ENCODE measurements at places on chromosomes 7 and 10. TPM values are rescaled to one million over a fixed set of nuclear protein-coding genes. Genes with fewer than 3 reads are reported as not detected.

- no peak for DNase-seq
These were observed 1001.9 kb upstream of the SORCS1 start for GRCh38 chr10:108166401-108166800.

DNA sequence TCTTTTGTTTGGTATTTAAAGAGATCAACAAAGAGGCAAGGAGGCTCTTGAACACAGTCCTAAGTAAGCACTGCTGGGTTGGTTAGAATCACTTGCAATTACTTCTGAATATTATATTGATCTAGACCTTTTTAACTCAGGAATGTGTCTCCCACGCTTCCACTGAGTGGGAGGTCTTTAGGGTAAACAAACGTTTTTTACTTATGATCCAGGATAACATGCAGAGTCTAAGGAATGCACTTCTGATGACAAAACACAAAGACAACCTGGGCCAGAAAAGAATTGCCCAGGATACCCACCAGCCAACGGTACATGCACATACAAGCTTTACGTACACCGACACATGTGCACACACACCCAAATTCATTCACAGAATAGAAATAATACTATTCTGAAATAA, 626.9 kb downstream of the PARD3 start:
- no peak for DNase-seq

Gene HMX2
- polyA plus RNA-seq: not detected

Gene NME8
- polyA plus RNA-seq: not detected

DNA sequence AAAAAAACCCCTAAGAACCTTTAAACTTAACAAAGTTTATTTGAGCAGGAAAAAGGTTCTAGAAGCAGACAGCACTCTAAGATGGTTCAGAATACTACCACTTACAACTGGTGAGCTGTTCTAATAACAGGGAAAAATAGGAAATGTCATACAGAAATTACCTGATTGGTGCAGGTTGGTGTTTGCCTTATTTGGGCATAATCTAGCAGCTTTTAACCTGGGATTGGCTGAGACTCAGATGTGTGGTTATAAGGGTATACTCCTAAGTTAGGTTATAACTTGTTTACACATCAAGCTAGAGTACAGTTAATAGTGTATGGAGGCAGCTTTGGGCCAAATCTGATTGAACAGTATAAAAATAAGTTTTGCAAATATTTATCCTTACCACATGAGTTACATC, 59.8 kb downstream of the MAPK8 start:
- DNase-seq: no peak

Gene WASL
- 11.9 TPM for polyA plus RNA-seq

DNA sequence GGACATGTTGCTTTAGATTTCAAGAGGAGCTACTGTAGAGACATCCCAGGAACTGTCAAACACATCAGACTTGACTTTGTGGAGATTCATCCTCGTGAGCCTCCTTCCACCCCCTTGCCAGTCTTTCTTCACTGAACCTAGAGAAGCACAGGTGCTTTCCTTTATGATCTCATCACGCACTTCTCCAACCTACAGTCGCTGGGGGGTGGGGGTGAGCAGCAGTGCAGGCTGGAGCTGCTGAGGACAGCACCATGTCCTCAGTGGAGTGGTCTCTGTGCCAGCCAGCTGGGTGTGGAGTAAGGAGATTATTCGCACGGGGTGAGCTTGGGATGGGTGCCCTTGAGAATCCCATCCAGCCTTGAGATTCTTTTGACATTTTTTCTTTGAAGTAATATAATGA, 88.1 kb downstream of the VOPP1 start:
- DNase-seq: no peak

Gene SPOCK2
- 0.02 TPM for polyA plus RNA-seq

- no peak for DNase-seq
These were observed 262.9 kb downstream of the SNX13 start for GRCh38 chr7:17677408-17677807.

Gene PDE1C
- 3.8 TPM for polyA plus RNA-seq

DNA sequence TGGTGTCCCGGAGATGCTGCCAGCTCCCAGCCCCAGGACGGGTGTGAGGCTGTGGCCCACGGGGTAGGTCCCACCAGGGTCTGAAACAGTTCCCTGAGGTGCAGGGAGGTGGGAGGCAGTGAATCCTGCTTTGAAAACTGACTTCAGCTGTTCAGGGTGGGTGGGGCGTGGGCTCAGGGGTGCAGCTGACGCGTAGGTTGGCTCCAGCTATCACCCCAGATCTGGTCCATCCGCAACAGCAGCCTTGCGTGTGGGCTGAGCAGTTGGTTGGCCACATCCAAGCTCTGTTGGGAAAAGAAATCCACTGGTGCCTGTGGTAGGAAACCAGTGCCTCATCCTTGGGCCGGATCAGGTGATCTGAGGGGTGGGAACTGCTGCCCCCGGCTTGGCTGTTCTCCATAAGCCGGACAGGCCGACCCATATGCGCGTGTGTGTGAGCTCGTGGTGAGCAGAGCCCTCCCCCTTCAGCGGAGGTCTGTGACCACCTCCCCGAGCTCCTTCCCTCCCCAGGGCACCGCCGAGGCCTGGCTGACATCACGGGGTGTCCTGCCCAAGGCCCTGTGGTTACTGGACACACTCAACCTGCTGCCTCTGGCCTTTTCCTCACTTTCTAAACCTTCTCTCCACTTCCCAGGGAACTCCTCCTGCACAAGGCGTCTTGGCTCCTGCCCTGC, 15.4 kb upstream of the FAM20C start:
- DNase-seq: no peak

GRCh38 chr7:122307228-122307621, 2.7 kb upstream of the FEZF1 start:
- no peak for DNase-seq

GRCh38 chr10:56317603-56318002, 43.5 kb downstream of the ZWINT start:
- no peak for DNase-seq

Gene KCNMA1
- 58.8 TPM for polyA plus RNA-seq

Gene UBE3C
- 60.6 TPM for polyA plus RNA-seq

- DNase-seq: peak; percentile 82
These were observed 12.2 kb upstream of the PDK4 start for GRCh38 chr7:95608359-95609173.

GRCh38 chr7:3244241-3244814, 56.7 kb upstream of the SDK1 start:
- peak; percentile 68 for DNase-seq

DNA sequence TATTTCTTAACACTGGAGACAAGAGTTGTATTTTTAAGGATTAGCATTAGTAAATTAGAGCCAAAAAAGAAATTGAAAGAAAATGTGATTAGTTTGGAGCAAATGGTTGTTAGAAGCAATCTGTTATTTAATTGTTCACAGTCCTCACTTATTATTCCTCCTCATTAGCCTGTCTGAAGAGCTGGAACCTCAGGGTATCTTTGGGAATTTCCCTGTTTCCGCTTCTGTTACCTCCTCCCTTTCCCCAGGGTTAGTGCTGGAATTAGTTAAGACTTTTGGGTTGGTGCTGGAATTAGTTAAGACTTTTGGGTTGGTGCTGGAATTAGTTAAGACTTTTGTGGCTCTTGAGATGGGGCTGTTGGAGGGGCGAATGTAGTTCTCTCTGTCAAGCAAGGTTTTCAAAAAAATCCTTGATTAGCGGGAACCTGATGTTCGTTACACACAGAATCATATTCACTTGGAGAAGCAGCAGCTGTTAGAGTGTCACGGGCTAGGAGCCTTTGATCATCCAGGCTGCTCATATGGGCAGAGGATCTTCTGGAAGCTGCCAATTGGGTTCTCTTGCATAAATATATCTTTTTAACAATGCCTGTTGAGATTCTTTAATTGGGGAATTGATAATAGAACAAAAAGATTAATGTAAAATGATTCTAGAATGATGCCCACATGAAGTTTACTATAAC, 251.0 kb upstream of the NPSR1 start:
- DNase-seq: no peak
